Stimulated activated CD4-positive, alpha-beta T cell treated with anti-CD3 and anti-CD28 coated beads, TNF-alpha, amount 100 ng/mL, for 24 hours (primary cell): ENCODE measurements at places on chromosomes 2 and 18.

DNA sequence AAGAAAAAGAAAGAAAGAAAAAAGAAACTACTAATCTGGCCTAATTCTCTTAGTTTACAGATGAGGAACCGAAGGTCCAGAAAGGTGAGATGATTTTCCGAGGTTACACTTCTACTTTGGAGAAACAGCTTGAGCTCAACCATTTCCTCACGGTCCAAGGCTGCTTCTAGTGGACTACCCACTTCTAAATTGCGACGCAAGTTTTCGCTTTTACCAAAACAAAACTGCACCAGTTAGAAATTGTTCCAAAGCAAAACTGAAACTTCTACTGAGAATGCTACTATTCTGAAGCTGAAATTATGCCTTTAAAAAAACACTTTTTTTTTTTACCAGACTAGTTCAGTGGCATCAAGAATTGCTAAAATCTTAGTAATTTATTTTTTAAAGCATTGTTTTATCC is 101.6 kb downstream of the INO80D start:
- no peak for DNase-seq

DNA sequence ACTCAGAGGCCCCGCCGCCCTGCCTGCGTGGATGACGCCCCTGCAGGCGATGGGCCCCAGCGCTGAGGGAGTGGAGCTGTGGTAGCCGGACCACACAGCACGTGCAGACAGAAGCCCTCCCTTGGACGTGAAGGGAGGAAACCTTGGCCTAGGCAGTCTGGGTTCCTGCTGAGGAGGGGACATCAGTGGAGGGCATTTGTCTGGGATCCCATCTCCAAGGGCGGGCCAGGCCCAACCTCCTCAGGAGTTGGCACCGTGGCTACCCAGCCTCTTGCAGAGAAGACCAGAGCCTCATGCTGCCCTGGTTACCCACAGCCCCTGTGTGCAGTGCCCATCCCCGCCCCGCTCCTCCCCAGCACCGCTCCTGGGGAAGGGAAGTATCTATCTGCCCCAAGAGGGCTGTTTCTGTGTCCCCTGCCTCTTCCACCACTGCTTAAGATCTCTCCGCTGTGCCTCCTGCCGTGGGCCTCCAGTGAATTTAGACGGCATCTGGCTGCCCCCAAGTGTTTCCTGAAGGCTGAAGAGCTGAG is 241.8 kb downstream of the KLHL29 start:
- no peak for DNase-seq

GRCh38 chr2:86442642-86443005 is 1.5 kb downstream of the KDM3A start:
- peak; percentile 69 for DNase-seq

DNA sequence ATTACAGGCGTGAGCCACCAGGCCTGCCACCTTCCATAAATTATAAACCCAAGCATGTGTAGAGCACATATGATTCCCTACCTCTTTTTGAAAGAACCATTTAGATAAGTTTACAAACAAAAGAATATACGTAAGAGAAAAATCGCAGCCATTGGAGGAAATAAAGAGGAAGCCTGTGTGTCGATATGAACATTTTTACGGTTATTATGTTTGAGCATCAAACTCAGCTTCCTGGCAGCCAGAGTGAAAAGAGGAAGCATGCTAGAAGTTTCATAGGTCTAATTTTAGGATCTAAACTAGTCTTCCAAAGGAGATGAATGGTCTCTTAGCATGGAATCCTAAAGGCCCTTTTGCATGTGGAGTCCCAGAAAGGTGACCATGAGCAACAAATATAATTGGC is 104.3 kb downstream of the PLB1 start:
- DNase-seq: no peak

GRCh38 chr2:29326926-29327325 is 211.7 kb downstream of the CLIP4 start:
- no peak for DNase-seq
